ENCODE measurements at places on chromosomes 6 and 20.

DNA sequence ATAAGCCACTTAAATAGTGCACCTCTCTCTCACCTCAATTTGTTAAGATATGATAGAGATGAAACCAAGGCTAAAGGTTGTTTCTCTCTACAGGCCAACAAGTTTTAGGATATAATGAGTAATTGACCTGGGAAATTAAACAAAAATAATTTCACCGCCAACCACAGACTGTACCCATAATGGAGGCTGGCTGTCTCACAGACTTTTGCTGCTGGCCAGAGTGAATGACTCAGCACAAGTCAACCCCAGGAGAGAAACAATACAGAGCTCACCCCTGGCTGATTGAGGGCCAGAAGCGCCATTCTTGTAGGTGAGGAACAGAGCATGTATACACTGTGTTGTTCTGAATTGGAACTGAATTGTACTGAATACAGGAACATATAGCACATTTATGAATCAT lies 99.9 kb downstream of the CAP2 start:
- no peak for DNase-seq

DNA sequence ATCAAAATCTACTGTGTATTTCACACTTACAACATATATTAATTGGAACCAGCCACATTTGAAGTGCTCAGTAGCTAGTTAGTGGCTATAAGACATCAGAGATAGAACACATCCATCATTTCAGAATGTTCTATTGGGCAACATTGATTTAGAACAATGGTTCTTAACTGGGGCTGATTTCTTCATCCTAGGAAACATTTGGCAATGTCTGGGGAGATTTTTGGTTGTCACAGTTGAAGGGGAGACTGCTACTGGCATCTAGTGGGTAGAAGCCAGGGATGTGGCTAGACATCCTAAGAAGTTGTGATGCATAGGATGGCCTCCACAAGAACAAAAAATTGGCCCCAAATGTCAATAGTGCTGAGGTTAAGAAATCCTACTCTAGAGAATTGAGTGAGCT lies 132.5 kb downstream of the OLIG3 start:
- DNase-seq: no peak

DNA sequence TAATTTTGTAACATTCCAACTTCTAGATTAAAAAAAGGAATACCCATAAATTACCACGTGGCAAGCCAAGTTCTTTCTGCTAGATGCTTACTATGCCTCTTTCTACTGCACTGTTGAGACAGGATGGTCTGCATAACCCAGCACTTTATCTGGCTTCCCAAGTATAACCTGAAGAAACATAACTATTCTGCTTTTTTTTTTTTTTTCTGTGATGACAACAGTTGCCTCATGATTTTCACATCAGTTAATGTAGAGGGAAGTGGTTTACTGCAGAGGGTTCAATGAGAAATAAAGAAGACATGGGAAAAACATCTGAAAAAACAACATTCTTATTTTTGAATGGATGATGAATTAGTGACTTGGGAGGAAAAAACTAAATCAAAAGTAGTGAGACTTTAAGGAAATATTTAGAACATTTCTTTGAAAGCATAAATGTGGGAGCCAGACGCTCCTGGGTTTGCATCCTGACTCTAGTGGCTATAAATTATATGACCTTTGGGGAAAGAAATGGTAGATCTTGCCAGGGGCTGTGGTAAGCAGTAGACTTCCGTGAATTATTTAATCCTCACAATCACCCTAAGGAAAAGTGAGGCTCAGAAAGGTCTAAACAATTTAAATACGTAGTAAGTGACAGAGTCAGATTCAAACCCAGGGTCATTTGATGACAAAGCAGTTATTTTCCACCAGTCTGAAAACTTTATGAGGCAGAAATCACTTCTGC lies 230.7 kb downstream of the PHACTR1 start:
- DNase-seq: no peak

- peak; percentile 62 for DNase-seq
Measured at GRCh38 chr20:10427060-10427692, 6.8 kb downstream of the MKKS start.

- no peak for DNase-seq
Measured at GRCh38 chr20:3189561-3190131, 14.8 kb downstream of the DDRGK1 start.

GRCh38 chr6:16669227-16669626 lies 92.0 kb downstream of the ATXN1 start:
- no peak for DNase-seq

- DNase-seq: peak; percentile 47
Measured at GRCh38 chr6:6583836-6584235, 4.7 kb upstream of the LY86 start.

GRCh38 chr6:170160031-170160627 lies 130.7 kb downstream of the DLL1 start:
- DNase-seq: no peak

- DNase-seq: peak; percentile 38
Measured at GRCh38 chr6:7424967-7425807, 35.6 kb downstream of the RIOK1 start.

GRCh38 chr20:53826597-53827291 lies 233.1 kb upstream of the ZNF217 start:
- peak; percentile 77 for DNase-seq

GRCh38 chr6:159877256-159877808 lies 13.5 kb upstream of the MAS1 start:
- DNase-seq: no peak

- DNase-seq: no peak
Measured at GRCh38 chr6:71582820-71583219, 294.2 kb downstream of the OGFRL1 start.

DNA sequence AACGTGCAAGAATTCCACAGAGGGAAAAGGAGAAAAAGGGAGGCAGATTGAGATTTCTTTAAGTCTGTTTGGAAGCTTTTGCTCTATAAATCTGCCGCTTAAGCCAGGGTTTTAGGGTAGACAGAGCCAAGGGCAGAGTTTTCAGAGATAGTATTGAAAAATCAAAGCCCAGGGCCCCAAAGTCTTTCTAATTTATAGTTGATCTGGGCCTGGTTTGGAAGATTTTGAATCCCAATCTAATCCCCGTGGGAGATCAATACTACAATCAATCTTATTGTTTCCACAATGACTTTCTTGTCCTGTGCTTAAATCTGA lies 3.3 kb downstream of the BMP2 start:
- no peak for DNase-seq

DNA sequence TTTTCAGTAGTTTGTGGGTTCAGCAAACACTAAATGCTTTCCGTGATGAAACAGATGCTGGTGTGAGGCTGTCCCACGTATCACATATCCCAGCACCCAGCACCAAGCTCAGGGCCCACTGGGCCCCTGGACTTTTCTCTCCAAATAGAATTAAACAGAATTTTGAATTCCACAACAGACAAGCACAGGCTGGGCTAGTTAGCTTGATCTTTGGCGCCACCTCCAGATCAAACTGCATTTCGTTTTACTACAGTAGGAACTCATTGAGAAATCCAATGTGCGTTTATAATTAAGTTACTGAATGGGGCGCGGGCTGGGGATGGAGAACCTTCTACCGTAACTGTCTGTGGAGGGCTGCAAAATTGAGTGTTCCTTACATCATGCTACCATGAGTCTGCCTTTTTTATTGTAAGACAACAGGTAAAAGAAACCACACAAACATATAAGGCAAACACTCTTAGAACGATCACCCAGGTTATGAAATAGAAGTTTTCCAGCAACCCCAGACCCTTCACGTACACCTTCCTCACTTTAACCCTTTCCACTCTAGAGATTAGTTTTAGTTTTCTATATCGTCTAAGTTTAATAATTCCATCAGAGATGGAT lies 107.8 kb downstream of the ZFP64 start:
- DNase-seq: no peak

- no peak for DNase-seq
Measured at GRCh38 chr6:158481690-158482473, 78.0 kb upstream of the TMEM181 start.

GRCh38 chr20:61254881-61255626 lies 3.0 kb downstream of the CDH4 start:
- DNase-seq: no peak

- DNase-seq: no peak
Measured at GRCh38 chr6:107769053-107769658, 55.0 kb downstream of the SCML4 start.

- DNase-seq: no peak
Measured at GRCh38 chr6:81787313-81788068, 35.0 kb upstream of the TENT5A start.

GRCh38 chr6:143605906-143606521 lies 71.8 kb upstream of the PHACTR2 start:
- DNase-seq: no peak

DNA sequence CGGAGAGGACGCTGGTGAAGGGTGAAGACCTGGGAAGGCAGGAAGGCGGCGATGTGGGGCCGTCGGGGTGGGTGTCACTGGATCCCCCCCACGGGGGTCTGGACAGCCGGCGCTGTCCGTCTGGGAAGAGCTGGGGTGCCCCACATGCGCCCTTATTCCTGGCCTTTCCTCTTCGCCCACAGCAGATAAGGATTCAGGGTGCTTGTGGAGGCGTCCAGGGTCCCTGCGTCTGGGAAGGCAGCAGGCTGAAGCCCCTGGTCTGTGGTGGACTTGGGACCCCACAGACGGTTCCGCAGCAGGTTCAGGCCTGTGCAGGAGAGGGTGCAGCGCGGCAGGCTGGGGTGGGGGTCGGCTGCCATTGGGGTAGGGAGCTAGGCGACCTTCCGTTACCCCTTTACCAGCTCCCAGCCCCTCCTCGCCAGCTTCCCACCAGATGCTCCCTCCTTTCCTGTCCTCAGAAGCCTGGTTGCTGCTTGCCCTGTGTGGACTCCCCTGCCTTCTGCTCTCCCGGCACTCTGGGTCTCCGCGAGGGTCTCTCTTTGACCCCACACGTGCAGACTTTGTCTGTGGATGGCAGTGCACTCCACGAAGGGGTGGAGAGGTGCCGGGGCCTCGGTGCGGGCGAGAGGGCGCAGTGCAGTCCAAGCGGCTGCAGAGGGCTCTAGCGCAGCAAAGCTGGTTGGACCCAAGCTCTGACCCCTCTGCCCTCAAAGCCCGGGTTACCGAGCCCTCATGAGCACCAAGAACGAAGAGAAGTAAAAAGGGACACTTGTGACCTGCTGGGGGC lies 2.1 kb upstream of the GATA5 start:
- no peak for DNase-seq

DNA sequence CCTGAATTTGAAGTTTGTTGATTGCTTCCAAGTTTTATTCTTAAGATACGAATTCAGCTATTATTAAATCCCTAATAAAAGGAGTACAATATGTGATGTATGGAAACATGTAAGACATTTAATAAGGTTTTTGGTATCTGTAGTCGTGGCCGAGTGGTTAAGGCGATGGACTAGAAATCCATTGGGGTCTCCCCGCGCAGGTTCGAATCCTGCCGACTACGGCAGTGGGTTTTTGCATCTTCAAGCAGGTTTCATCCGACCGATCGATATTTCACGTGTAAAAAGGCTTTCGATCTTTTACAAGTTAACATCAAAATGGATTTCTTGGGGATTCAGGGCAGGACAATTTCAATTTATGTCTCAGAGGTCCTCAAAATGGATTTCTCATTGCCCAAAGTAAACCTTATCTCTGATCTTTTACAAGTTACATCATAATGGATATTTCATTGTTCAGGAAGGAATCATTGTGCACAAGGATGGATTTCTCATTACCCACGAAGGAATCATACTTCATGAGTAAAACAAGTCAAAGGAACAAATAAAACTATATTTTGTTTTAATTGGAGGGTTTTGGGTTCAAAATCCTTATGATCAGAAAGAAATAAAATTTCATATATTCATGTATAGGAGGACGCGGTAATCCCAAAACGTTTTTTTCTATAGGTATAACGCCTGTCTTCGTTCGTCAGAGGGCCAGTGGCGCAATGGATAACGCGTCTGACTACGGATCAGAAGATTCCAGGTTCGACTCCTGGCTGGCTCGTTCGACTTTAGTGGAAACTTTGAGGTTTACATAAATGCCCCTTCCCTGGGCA lies 37.3 kb upstream of the BTN3A2 start:
- peak; percentile 59 for DNase-seq

DNA sequence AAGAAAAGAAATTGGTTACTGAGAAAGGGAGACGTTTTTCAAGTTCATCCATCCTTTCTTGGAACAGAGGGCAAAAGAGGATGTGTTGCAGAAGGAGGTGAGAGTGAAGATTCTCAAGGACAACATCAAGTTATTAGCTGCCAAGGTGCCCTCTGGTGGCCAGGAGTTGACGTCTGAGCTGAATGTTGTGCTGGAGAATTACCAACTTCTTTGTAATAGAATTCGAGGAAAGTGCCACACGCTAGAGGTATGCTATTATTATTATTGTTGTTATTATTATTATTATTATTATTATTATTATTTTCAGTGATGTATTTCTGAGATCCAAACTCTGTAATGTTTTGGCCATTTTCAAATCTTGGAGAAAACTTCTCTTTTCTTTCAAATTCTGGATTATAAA lies 197.0 kb downstream of the UTRN start:
- DNase-seq: peak; percentile 76

DNA sequence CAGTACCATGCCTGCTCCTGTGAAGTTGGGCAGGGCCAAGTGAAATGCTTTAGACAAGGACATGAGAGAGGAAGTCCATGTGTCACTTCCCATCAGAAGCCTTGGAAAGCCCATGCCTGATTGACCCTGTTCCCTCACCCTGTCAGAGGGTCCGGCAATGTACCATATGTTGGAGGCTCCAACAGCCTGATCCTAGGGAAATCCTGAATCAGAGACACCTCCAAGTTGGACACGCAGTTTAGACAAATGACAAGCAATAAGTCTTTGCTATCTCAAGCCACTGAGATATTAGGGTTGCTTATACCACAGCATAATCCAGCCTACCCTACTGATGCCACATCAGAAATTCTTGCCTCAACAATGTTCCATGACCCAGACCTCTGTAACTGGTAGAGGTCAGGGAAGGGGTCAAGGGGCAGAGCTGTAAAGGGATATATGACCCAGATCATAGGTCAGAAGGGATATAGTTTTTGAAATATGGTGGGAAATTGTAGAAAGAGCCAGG lies 174.8 kb downstream of the HACE1 start:
- DNase-seq: no peak

DNA sequence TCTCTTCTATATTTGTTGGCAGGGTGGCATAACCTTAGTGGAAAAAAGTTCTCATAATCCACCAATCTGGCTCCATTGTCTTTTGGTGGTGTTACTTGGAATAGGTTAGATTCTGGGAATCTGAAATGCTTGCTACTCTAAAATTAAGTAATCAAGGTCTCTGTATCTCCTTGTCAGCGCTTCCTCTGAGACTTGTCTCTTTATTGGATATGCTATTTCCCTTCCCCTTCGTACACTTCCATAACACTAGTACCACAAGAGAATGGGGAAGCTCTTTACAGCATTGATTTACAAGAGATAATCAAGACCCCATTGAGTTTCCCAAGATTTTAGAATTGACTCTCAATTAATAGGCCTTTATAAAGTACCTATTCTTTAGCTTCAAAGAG lies 280.2 kb downstream of the ADGB start:
- no peak for DNase-seq

- no peak for DNase-seq
Measured at GRCh38 chr6:167495506-167496401, 170.9 kb downstream of the TTLL2 start.

GRCh38 chr20:50126662-50127061 lies 13.7 kb upstream of the UBE2V1 start:
- DNase-seq: no peak

DNA sequence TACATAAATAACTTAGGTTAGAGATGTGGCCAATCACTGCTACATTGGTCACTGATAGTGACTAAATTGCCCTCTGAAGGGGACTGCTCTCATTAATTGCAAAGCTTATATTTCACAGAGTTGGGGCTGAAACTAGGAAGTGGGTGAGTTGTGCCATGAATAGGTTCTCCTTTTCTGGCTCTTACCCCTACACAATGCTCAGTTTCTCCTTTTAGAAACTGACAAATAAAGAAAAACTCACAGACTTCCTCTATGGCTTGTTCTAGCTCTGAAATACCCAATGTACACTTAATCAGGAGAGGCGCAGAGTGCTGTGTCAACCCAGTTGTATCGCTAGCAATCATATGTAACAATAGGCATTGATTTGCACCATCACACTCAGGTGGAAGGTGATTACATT lies 41.2 kb upstream of the PROKR2 start:
- DNase-seq: no peak
